ENCODE measurements at places on chromosomes 7 and 10. TPM values are rescaled to one million over a fixed set of nuclear protein-coding genes. Genes with fewer than 3 reads are reported as not detected.

The SEMA3C gene
- 147 TPM for total RNA-seq

The GNGT1 gene
- total RNA-seq: not detected

The SLC26A5 gene
- 1.5 TPM for total RNA-seq

The TACR2 gene
- total RNA-seq: 0.77 TPM

The AGR2 gene
- total RNA-seq: 290 TPM

The UCMA gene
- total RNA-seq: not detected

The SEMA3D gene
- total RNA-seq: 16.5 TPM

The ZNF425 gene
- 4.0 TPM for total RNA-seq

The IFIT5 gene
- total RNA-seq: 11.5 TPM

The NYAP1 gene
- 16.9 TPM for total RNA-seq

The IKZF1 gene
- 7.7 TPM for total RNA-seq

The FANK1 gene
- 2.6 TPM for total RNA-seq

The HMX3 gene
- total RNA-seq: not detected

The NXPH1 gene
- total RNA-seq: not detected

The FAM131B gene
- total RNA-seq: 1.2 TPM

The VWDE gene
- total RNA-seq: 3.2 TPM

The HOXA3 gene
- 2.8 TPM for total RNA-seq

The TRIM50 gene
- not detected for total RNA-seq

The KLHL7 gene
- 18.1 TPM for total RNA-seq

The JMJD1C gene
- total RNA-seq: 97.9 TPM

The CPED1 gene
- 10.7 TPM for total RNA-seq

The NEUROG3 gene
- not detected for total RNA-seq

The ASZ1 gene
- 6.1 TPM for total RNA-seq

The C10orf105 gene
- not detected for total RNA-seq

The LRRC18 gene
- total RNA-seq: 2.6 TPM

The TEX36 gene
- not detected for total RNA-seq

The TCAF2 gene
- 12.1 TPM for total RNA-seq

The RNF32 gene
- 7.3 TPM for total RNA-seq

The BLNK gene
- total RNA-seq: 8.2 TPM

The CREB5 gene
- 0.46 TPM for total RNA-seq

The METTL27 gene
- total RNA-seq: 19.8 TPM

The OR9A2 gene
- not detected for total RNA-seq

The SPDYE11 gene
- not detected for total RNA-seq

The ZNF239 gene
- 6.8 TPM for total RNA-seq

The ZNF107 gene
- 9.0 TPM for total RNA-seq

All from prostate gland (tissue), 2 donors.